Naive thymus-derived CD8-positive, alpha-beta T cell (primary cell): ENCODE measurements at places on chromosomes 1 and 21. TPM values are rescaled to one million over a fixed set of nuclear protein-coding genes. Genes with fewer than 3 reads are reported as not detected.
A peak's percentile ranks its signal among the peaks of the same experiment; 100 is the strongest.

The S100A9 gene
- 2.8 TPM for total RNA-seq

GRCh38 chr1:43949678-43950077 is 2.9 kb downstream of the IPO13 start:
- no peaks in the 10 kb centered on the region for H3K27me3 ChIP-seq
- peaks cover 61% of the 10 kb centered on the region for H3K4me1 ChIP-seq
- H3K4me3 ChIP-seq, result no peak overlapping the region
- H3K36me3 ChIP-seq, result peaks cover 10% of the 10 kb centered on the region
- no peak for DNase-seq

GRCh38 chr1:9197186-9198099 is 37.1 kb upstream of the H6PD start:
- peaks cover 20% of the 10 kb centered on the region for H3K27me3 ChIP-seq
- DNase-seq, result no peak

DNA sequence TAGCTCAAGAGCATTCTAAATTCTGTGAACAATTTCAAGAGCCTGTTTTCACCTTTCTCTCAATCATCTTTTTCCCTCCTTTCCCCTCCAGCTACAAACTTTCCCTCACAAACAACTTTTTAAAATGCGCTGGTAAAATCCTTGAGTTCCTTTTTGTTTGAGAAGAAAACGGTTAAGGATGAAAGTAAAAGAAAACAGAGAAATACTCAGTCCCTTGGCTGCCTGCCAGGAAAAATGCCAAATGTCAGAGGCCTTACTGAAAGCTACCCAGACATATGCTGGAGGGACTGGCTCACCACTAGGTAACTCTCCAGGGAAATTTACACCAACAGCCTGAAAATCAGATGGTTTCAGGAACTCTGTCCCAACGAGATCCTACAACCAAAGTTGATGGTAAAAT is 11.0 kb upstream of the SERBP1 start:
- H3K4me3 ChIP-seq, result no peak overlapping the region
- peaks cover 14% of the 10 kb centered on the region for H3K4me1 ChIP-seq
- no peak overlapping the region for H3K27ac ChIP-seq
- no peak for DNase-seq
- H3K27me3 ChIP-seq, result peaks cover 4% of the 10 kb centered on the region
- no peaks in the 10 kb centered on the region for H3K36me3 ChIP-seq

GRCh38 chr1:217620814-217621213 is 10.1 kb downstream of the GPATCH2 start:
- no peak overlapping the region for H3K4me3 ChIP-seq
- peaks cover 13% of the 10 kb centered on the region for H3K4me1 ChIP-seq
- no peak for DNase-seq

GRCh38 chr1:168834225-168834872 is 105.3 kb upstream of the DPT start:
- peak overlapping the region; percentile 65 for H3K27ac ChIP-seq
- H3K4me3 ChIP-seq, result peak overlapping the region; percentile 47
- DNase-seq, result no peak
- H3K36me3 ChIP-seq, result no peaks in the 10 kb centered on the region

The NPHS2 gene
- total RNA-seq, result not detected

GRCh38 chr21:40118527-40118926 is 251.3 kb downstream of the PCP4 start:
- H3K4me1 ChIP-seq, result no peaks in the 10 kb centered on the region
- DNase-seq, result no peak
- no peak overlapping the region for H3K27ac ChIP-seq
- H3K4me3 ChIP-seq, result no peak overlapping the region
- no peaks in the 10 kb centered on the region for H3K27me3 ChIP-seq

DNA sequence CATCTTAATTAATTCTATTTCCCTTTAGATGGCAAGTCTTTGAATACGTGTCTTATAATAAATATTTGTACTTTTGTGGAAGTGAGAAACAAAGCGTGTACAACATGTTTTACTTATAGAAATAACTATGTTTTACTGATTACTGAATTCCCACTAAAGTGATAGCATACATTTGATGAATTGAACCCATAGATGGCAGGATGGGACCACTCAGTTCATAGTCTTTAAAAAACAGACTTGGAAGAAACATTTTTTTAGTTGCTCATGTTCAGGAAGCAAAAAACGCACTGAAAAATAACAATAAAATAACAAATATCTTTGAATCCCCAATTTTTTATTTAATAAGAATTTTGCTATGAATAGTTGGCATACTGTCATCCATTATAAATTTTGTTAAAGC is 507.1 kb upstream of the ZRANB2 start:
- H3K36me3 ChIP-seq, result no peaks in the 10 kb centered on the region
- no peaks in the 10 kb centered on the region for H3K27me3 ChIP-seq
- H3K27ac ChIP-seq, result no peak overlapping the region
- no peak for DNase-seq
- H3K4me3 ChIP-seq, result no peak overlapping the region

DNA sequence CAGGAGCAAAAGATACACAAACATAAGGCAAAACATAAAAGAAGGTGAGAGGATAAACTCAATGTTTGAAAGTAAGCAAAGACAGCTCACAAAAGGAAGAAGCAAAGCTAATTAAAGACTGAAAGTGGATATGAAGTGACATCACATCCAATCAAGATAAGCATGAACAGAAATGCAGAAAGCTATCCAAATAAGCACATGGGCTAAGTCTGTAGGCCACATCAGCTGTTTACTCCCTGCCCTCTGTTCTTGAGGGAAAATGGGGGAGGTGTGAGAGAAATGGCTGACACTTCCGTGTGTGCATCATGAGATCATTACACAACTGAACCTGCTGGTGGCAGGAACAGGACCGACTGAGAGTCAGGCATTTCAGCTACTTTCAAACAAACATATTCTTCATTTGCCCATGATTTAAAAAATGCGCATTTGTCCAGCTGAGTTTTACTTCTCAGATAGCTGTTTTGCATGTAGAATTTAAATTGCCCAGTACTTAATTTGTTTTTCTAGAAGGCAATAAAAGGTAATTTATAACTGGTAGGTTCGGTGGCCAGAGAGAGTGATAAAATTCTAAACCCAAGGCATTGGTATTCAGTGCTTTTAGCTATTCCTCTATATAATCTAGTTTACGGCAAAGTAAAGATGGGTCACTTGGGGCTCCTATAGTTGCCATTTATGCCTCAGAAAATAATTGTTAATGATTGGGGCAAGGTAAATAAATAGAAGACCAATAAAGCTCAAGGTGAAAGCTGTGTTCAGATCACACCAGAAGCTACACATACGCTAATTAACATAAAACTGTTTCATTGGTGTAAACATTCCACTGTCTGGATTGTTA is 27.2 kb upstream of the MAN1A2 start:
- H3K4me3 ChIP-seq, result no peak overlapping the region
- peak overlapping the region; percentile 3 for H3K27ac ChIP-seq
- H3K27me3 ChIP-seq, result no peaks in the 10 kb centered on the region
- H3K36me3 ChIP-seq, result peaks cover 4% of the 10 kb centered on the region

DNA sequence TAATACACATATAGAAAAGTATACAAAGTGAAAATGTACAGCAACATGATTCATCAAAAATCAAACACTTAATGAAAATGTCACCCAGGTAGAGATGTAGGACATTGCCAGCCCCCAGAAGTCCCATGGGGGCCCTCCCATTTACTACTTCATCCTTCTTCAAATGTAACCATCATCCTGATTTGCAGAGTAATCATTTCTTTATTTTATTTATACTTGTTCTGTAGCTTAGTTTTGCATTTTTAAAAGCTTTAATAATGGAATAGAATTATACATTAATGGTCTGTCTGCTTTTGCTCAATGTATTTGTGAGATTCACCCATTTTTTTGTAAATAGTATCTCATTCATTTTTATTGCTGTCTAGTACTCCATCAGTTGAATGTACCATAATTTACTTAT is 96.8 kb upstream of the CD55 start:
- no peaks in the 10 kb centered on the region for H3K36me3 ChIP-seq
- DNase-seq, result no peak
- no peak overlapping the region for H3K4me3 ChIP-seq
- no peaks in the 10 kb centered on the region for H3K27me3 ChIP-seq
- no peak overlapping the region for H3K27ac ChIP-seq

GRCh38 chr1:78170859-78171258 is 125.1 kb downstream of the GIPC2 start:
- no peak overlapping the region for H3K4me3 ChIP-seq
- H3K36me3 ChIP-seq, result no peaks in the 10 kb centered on the region
- H3K4me1 ChIP-seq, result no peaks in the 10 kb centered on the region
- DNase-seq, result no peak
- no peak overlapping the region for H3K27ac ChIP-seq

The CSMD2 gene
- total RNA-seq, result not detected

GRCh38 chr1:27596261-27596660 is 7.7 kb downstream of the AHDC1 start:
- DNase-seq, result no peak
- H3K4me1 ChIP-seq, result no peaks in the 10 kb centered on the region
- H3K36me3 ChIP-seq, result no peaks in the 10 kb centered on the region
- H3K4me3 ChIP-seq, result no peak overlapping the region

- no peaks in the 10 kb centered on the region for H3K4me1 ChIP-seq
- no peak overlapping the region for H3K27ac ChIP-seq
- no peaks in the 10 kb centered on the region for H3K36me3 ChIP-seq
- H3K27me3 ChIP-seq, result peaks cover 1% of the 10 kb centered on the region
- no peak overlapping the region for H3K4me3 ChIP-seq
Observed at GRCh38 chr1:7587773-7588456, 183.2 kb upstream of the VAMP3 start.

DNA sequence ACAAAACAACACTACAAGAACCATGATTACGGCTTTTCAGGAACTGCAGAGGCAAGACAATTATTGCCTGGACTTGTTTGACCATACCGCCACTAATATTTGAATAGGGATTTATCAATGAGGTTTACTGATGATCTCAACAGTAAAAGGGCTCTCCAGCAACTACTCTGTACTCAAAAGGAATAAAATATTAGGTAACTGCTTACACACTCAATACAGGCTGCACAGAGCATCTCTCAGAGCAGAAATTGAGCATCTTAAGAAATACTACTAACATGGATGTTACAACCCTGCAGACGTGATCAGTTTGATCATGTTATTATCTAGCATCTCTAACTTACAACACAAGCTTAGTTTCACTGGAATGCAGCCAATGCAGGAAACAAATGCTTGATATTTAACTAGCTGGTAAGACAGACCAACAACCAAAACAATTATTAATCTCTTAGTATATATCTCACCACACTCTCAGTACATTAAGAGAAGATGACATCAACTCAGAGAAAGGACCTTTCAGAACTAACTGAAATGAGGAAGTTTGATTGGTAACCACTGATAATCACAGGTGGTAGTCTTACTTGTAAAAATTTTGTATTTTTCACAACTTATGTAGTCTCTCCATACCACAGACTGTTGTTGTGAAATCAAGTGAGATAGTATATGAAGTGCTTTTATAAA is 52.2 kb downstream of the PUM1 start:
- peak overlapping the region; percentile 41 for H3K4me3 ChIP-seq
- H3K27ac ChIP-seq, result peak overlapping the region; percentile 68
- no peak for DNase-seq
- no peaks in the 10 kb centered on the region for H3K27me3 ChIP-seq
- H3K4me1 ChIP-seq, result peaks cover 59% of the 10 kb centered on the region
- peaks cover 35% of the 10 kb centered on the region for H3K36me3 ChIP-seq

DNA sequence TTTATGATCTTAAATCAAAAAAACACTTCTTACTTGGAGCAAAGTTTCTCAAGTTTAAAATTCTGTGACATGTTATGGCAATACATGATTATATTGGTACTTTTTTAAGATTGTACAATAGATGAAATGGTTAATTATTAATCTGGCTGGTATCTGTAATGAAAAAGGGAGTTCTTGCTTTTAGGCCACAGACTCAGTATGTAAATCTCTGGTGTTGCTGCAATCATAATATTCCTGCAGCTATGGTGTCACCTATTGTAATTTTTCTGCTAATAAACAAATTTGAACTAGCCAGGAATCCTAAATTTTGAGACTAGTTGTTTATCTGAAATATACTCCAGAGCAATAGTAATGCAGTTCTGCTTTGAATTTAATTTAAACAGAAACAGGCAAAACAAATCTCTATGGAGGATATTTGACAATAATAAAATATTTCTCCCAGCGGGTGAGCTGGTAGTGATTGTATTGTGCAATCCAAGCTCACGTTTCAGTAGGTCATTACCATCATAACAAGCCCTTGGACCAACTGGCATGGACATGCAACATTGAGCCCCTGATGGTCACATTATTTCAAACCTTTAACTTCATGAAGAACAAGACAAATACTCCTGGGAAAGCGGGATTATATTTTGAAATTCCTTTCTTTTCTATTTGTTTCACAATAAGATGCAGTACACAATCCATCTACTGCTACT is 77.2 kb upstream of the USH2A start:
- no peak for DNase-seq
- no peaks in the 10 kb centered on the region for H3K27me3 ChIP-seq
- no peaks in the 10 kb centered on the region for H3K4me1 ChIP-seq
- no peak overlapping the region for H3K27ac ChIP-seq

The OR2T2 gene
- total RNA-seq, result not detected

The GJA4 gene
- not detected for total RNA-seq

The GAS5 gene
- 1,055 TPM for total RNA-seq

The C1orf141 gene
- total RNA-seq, result not detected

DNA sequence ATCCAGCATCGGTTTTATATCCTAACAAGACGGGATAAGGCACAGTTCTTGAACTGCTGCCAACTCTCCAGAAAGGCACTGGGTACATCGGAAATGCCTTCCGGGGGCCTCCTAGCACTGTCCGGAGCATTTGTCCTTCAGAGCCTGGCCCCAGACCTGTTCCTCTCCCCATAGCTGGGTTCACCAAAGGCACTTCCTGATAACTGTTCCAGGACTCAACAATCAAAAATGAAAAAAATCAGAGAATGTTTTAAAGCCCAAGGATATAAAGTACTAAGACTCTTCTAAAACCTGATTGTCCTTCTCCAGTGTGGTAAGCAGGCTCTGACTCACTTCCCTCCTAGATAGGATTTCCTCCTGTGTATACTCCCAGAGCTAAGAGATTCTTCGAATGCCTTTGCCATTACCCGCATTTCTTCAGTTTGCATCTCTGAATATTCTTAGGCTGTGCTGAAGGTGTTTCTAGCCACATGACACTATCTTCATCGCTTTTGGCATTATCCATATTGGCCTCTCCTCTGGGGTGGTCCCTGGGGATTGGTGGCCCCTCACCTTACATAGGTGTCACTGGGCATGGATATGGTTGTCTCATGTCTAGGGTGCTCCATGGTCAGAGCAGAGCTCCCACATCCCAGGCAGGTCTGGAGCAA is 112.9 kb downstream of the ZBTB18 start:
- no peak overlapping the region for H3K27ac ChIP-seq
- no peaks in the 10 kb centered on the region for H3K4me1 ChIP-seq
- H3K4me3 ChIP-seq, result no peak overlapping the region
- H3K27me3 ChIP-seq, result no peaks in the 10 kb centered on the region

The ATAD3A gene
- total RNA-seq, result 27.5 TPM

DNA sequence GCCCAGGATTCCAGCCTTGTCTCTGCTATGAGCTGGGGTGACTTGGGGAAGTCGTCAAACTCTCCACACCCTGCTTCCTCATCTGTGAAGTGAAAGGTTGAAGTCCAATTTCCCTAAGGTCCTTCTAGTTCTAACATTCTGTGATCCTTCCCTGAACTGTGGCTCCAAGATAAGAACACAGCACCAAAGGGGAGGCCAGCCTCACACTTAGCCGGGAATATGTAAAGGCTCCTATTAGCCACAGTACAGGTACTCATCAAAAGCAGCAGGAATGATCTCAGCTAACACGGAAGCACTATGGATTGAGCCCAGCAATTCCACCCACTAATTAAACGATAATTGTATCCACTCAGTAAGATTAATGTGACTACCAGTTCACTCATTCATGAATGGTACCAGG is 4.0 kb downstream of the SLC30A10 start:
- peaks cover 11% of the 10 kb centered on the region for H3K4me1 ChIP-seq
- H3K27me3 ChIP-seq, result peaks cover 39% of the 10 kb centered on the region
- no peaks in the 10 kb centered on the region for H3K36me3 ChIP-seq
- no peak overlapping the region for H3K27ac ChIP-seq

GRCh38 chr1:221699978-221700519 is 41.8 kb downstream of the DUSP10 start:
- DNase-seq, result no peak
- no peak overlapping the region for H3K4me3 ChIP-seq
- peaks cover 10% of the 10 kb centered on the region for H3K4me1 ChIP-seq
- peaks cover 11% of the 10 kb centered on the region for H3K36me3 ChIP-seq

The GIPC2 gene
- 0.26 TPM for total RNA-seq
